ENCODE measurements at places on chromosomes 2 and 18.

GRCh38 chr2:235291461-235291860 lies 202.4 kb upstream of the AGAP1 start:
- no peak for DNase-seq

- no peak for DNase-seq
Measured at GRCh38 chr2:36667931-36668330, 28.6 kb upstream of the VIT start.

DNA sequence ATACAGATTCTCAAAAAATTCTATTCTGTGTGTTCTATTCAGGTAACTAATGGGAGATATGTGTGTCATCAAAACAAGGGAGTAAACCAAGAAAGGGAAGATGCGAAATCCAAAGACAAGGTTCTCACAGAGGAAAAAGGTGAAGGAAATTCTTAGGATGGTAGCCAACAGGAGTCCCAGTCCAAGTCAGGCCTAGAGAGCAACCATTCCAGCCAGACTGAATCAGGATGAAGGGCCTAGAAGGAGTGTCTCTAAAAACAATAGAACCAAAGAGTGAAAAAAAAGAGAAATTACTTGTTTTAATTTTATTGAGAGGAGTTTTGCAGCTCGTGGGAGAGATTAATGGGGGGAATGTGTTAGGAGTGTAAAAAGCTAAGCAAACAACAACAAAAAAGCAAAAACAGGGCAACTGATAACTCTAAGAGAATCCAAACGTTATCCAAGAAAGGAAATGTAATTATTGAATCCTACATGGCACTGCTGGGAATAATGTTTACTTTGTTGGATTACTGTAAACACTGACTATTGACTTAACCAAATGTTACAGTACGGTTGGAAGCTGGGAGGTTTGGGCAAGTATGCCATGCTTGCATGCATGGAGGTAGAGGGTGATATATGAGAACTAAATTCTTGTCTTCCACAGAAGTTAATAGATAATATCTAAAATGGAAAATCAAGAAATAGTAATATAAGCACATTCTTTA lies 12.3 kb downstream of the MAP3K20 start:
- no peak for DNase-seq

GRCh38 chr2:129797489-129798300 lies 181.8 kb upstream of the RAB6C start:
- no peak for DNase-seq

- no peak for DNase-seq
Measured at GRCh38 chr18:65477455-65477854, 273.4 kb upstream of the CDH7 start.

DNA sequence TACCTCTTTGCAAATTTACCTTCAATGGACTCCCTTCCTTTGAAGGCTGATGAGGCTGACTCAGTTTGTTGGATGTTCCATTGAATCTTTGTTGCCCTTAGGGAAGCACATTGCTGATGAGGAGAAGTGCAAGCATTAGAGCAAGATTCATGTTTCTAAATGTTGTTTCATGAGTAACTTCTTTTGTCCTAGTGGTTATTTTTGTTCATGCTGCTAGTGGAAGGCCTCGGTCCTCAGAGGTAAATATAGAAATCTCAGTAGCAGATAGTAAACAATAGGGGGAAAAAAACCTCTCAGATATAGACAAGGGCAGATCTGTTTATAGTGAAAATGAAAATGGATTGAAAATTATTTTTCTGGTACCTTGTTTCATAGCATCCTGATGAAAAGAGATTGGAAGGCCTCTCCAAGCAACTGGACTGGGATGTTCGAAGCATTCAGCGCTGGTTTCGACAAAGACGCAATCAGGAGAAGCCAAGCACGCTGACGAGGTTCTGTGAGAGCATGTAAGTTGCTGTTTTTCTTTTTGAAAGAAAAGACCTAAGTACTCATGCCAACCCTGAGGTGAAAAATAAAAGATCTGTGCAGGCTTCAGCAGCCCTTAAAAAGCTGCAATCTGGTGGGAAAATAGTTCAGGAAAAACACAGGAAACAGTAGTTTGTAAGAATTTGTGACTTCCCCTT lies 104.9 kb downstream of the CERS6 start:
- DNase-seq = no peak

DNA sequence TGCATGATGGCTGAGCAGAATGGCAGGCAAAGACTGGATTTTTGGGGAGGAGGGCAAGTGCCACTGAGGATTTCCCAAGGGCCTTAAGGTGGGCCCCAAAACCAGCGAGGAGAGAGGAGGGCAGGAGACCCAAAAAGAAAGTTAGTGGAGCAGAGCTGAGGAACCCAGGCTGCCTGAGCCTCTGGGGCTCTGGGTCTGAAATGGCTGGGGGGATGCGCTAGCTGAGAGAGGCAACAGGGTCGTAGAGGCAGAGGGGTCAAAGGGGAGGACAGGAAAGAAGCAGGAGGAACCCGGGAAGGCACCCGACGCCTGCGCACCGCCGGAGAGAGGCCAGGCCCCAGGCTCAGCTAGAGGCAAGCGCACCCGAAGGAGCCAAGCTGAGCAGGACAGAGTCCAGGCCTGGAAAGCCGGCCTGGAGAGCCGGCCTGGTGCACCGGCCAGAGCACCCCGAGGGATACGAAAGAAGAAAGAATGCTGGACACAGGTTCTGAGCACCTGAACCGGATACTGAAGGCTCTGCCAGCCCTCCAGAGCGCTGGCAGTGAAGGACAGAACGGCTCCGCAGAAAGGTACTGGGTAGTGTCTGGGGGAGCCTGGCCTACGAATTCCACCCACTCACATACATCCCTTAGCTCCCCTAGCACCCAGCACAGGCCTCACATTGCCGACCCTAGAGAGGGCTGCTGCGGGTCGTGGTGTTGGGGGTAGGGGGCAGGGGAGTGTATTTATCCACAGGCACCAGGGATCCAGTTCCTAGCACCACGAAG lies 39.5 kb upstream of the ATP6V1B1 start:
- no peak for DNase-seq

DNA sequence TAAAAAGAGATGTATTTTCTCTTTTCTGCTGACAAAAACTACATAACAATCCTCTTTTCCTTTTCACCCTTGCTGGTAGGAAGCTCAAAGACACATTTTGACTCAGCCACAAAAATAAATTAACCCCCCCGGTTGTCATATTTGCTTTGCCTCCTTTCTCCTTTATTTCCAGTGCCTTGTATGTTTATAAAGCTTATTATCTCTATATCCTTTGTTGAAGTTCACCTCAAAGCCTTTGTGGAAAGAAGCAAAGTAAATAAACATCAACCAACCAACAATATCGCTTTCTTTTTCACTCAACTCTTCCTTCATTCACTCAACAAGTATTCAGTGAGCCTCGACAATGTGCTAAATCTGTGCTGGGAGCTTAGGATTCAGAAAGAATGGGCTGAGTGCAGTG lies 276.5 kb upstream of the ID2 start:
- no peak for DNase-seq

GRCh38 chr2:203585516-203585915 lies 50.4 kb upstream of the RAPH1 start:
- DNase-seq = no peak

DNA sequence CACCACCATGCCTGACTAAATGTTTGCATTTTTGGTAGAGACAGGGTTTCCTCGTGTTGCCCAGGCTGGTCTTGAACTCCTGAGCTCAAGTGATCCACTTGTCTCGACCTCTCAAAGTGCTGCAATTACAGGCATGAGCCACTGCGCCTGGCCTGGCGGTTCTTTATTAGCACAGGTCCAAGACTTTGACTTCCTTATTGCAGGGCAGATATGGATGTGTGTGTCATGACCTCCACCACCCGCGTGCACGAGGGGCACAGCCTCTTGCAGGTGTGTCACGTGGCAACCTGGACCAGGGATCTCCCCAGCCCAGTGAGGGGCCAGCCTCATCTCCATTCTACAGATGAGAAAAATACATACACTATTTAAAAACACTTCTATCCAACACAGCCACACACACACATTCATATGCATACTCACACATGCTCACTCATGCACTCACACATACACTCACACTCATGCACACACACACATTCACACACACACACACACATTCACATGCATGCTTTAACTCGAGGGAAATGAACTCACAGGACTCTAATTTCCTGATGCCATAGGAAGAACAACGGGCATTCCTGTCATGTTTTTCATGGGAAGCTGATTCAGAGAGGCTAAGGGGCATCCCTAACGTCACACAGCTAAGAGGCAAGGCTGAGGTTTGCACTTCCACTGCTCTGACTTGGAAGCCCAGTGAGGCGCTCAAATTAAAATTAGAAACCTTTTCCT lies 38.8 kb downstream of the RRM2 start:
- no peak for DNase-seq

GRCh38 chr2:227782804-227783203 lies 30.8 kb upstream of the CCL20 start:
- DNase-seq = no peak

GRCh38 chr2:23241611-23242245 lies 143.3 kb upstream of the KLHL29 start:
- DNase-seq = no peak

DNA sequence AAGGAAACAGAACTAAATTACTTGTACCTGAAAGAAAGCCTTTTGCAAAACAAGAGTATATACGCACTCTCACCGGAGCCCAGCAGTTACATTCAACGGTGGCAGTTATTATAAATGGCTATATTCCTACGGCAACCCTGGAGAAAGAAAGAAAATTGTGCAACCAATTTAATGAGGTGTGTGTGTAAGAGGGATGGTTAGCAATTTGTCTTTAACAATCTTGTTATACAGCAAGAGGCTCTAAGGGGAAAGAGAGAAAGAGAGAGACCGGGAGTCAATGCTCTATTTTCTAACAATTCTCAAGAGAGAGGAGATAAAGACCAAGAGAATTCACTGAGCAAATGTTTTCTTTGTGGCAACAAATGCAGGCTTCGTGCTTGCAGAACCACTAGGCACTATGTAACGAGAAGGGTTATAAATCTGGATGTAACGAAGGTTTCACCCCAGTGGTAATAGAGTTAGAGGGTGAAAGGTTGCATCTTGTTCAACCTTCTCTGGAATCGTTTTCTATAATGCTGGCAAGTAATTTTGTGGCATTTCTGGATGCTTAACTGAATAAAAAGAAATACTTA lies 359.1 kb upstream of the SPRED2 start:
- peak; percentile 98 for DNase-seq

GRCh38 chr2:209368914-209369313 lies 54.9 kb upstream of the MAP2 start:
- DNase-seq = peak; percentile 80

DNA sequence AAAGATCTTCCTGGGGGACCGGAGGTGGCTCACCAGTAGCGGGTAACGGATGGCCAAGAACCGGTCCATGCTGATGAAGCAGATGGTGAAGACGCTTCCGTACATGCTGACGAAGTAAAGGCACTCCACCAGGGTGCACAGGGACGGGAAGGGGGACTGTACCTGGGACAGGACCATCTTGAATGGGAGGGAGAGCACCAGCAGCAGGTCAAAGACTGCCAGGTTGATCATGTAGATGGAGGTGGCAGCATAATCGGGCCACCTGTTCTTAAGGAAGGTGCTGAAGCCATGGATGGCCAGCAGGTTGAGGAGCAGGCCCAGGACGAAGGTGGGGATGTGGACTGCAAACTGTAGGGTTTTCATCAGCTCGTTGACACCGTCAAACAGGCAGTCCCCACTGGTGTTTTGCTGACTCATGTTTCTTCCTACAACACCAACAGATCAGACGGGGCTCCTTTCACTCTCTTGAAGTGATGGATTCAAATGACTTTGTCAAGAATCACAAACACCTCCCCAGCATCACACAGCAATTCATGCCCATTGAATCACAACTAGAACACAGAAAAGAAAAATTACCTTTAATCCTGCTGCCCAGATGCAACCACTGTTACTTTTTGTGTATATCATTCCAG lies 14.4 kb downstream of the GPR55 start:
- no peak for DNase-seq

GRCh38 chr18:29494371-29494770 lies 1317.4 kb upstream of the CDH2 start:
- DNase-seq = no peak

- no peak for DNase-seq
Measured at GRCh38 chr18:45104049-45104395, 423.3 kb downstream of the SETBP1 start.

DNA sequence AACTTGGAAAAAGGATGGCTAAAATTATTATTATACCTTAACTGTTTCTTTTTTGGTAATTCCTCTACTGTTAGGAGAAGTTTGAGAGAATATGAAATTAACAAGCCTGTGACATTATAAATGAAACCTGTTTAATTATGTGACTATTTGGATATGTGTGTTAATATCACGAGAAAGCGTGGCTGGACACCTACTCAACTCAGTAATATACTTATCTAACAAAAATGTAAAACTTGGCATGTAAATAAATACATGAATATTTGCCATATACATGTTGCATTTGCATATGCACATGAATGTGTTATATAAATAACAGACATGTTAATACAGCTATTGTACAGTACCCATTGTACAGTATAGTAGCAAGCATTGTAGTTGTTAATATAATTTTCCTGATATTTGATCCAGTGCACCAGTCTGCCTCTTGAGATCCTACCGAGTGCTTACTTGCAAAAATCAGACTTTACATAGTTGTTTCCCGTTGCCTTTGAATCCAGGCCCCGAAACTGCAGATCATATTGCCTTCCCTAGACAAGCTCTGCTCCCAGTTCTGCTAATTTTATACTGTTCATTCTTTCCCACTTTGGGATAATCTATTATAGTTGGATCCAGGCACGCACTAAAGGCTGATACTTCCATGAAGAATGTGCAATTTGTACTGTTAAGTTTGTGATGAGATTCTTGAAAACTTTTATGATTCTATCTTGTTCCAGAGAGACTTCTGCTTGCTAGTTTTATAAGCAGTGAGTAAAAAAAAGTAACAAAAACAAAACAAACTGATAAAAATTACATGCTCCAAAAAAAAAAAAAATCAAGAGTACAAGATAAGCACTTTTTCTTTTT lies 395.6 kb downstream of the ARHGAP15 start:
- no peak for DNase-seq

GRCh38 chr2:120108749-120109148 lies 95.9 kb downstream of the EPB41L5 start:
- no peak for DNase-seq

DNA sequence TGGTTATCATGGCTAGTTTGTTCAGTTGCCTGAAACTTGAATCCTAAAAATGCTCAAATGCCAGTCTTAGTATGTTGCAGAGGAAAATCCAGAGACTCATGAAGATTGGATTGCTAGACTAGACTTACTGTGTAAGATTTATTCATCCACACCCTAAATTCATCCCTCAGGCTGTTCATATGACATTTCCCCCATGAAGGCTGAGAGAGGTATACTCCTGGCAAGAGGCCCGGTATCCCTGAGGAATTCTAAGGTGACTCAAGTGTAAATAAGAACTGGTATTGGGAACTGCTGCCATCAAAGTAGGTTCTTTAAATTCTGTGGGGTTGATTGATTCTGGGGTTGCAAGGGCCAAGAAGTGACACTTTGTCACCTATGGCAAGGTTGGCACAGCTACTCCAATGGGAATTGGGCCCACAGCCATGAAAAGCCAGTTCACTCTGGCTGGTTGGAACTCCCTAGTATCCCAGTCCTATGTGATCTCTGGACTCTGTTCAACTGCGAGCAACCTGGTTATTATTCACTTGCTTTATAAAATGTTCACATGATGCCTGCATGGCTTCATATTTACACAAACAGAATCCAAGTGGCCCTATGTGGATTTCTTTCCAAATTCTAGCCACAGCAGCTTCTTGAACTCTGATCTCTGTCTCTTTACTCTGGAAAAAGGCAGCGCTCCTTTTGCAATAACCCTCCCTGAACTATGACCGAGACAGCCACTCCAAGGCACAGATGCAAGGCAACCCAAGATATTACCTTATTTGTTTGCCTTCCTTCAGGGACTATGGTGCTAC lies 429.1 kb downstream of the CBLN2 start:
- DNase-seq = no peak

- DNase-seq = no peak
Measured at GRCh38 chr18:36711014-36711725, 117.6 kb downstream of the TPGS2 start.

Data from DMS79 treated with DMSO at 0.1 percent for 48 hours (cell line).